ENCODE measurements at places on chromosomes 7 and 10. TPM values are rescaled to one million over a fixed set of nuclear protein-coding genes. Genes with fewer than 3 reads are reported as not detected.

The SRGN gene
- 0.10 TPM for total RNA-seq

DNA sequence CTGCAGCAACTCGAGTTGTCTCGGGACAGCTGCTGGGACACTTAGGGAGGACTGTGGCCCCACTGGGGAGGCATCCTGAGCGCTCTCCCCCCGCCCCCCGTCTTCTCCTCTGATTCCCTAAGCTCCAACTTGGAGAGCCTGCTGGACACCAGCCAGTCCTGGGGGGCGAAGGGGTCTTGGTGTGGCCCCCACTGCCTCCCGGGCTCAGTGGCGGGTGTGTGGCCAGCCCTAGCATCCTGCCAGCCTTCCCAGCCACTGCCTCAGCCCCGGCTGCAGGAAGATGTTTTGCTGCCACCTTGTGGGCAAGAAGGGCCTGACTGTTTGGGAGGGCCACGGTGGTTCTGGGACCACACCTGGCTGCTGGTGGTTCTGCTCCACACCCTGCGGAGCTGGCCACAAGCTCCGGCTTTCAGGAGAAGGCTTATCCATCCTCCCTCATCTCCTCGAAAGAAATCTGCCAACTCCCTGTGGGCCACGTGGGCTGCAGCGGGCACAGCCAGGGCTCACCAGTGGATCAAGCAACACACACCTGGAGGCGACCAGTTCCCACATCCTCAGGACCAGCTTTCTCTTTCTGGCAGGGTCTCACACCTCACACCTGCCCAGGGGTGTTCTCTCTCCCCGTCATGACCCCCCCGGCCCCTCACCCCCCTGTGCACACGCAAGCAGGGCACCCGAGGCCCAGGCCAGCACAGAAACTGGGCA is 24.8 kb downstream of the AGAP3 start:
- peak; percentile 39 for DNase-seq

GRCh38 chr7:12567015-12567414 is 3.5 kb upstream of the SCIN start:
- no peak for DNase-seq

GRCh38 chr10:132611986-132612385 is 74.4 kb downstream of the INPP5A start:
- no peak for DNase-seq

DNA sequence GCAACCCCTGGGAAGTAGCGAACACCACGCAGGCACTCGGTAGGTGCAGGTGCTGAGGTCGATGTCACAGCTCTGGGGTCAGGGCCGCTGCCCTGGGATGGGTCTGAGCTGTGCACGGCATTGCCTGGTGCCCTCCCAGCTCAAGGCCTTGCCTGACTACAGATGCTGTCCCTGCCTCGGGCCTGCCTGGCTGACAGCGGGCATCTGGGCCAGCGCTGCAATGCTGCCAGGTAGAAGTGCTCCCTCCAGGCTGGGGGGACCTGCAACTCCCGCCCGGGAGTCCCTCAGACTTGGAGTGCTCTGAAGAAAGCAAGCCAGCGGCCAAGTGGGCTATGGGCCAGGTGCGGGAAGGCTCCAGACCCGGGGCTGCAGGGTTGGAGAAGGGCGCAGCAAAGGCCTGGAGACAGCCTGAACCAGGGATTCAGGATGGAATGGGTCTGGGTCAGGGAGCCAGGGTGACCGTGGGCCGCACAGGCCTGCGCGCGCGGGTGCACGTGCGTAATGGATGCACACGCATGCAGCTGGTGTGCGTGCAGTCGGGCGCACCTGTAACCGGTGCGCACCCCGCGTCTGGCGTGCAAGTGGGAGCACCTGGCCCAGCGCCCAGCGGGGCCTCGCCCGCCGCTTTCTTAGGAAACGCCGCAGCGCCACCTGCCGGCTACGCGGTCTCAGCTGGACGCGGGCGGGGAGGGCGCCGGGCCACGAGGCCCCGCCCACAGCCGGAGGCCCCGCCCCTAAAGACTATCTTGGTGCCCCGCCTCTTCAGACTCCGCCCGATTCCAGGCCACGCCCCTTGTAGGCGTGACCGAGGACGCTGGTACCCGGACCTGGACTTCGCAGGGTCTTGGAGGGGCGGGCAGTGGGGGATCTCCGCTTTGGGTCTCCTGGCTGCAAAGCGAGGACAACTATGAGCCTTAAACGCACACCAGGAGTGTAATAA is 46.7 kb downstream of the MICALL2 start:
- peak; percentile 32 for DNase-seq

GRCh38 chr7:93835702-93836101 is 54.9 kb downstream of the TFPI2 start:
- DNase-seq: no peak

Measured in foreskin keratinocyte (primary cell).